Mesothelial cell of epicardium (in vitro differentiated cells): ENCODE measurements at places on chromosomes 1 and 21. TPM values are rescaled to one million over a fixed set of nuclear protein-coding genes. Genes with fewer than 3 reads are reported as not detected.

- no peak for DNase-seq
Observed at GRCh38 chr1:39160703-39161102, 43.8 kb upstream of the MACF1 start.

DNA sequence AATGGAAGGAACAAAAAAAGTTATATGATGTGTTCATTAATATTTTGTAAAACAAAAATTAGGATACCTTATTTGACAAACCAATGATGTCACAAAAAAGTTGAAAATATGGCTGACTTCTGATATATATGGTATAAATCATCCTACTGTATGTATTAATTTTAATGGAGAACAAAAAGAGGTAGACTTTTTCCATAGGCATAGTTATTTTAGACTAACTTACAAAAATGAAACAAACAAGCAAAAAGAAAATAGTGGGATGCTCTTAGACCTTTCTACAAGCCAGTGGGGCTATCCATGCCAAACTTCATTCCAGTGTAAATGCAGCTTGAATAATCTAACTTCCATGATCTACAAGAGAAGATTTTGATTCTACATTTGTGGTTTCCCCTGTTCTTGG, 522 bp upstream of the SPTA1 start:
- DNase-seq = no peak

Gene LEFTY1
- total RNA-seq = 1.6 to 1.7 TPM (median 1.6 TPM) in 3 replicates

GRCh38 chr1:50976890-50977574, 7.0 kb downstream of the CDKN2C start:
- no peak for DNase-seq

DNA sequence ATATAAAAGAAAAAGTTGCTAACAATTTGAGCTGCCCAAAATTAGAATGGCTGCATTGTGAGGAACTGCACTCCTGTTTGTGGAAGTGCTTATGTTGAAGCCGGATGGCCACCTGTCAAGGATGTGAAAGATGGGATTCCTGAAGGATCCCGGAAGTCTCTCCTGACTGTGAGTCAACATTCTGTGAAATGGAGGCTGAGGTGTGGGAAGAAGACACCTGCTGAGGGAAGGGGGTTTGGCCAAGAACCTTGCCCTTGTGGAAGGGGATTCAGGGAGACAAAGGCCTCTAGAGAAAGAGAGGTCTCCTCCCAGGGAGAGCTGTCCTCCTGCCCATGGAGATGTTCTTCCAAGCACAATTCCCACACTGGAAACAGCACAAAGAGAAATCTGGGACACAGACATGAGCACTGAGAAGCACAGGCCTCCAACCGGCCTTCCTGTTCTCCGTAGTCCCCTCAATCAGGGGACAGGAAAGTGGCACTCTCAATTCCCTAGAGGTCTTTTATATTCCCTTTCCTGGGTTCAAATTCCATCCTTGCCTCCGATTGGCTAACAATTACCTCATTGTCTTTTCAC, 70.5 kb downstream of the CD2 start:
- DNase-seq = no peak

Gene PGLYRP4
- total RNA-seq = 0.11 TPM in 1 of 3 replicates, not detected in the others

- no peak for DNase-seq
Observed at GRCh38 chr1:198056255-198056654, 100.5 kb upstream of the NEK7 start.

GRCh38 chr21:25557180-25557579, 50.1 kb downstream of the MRPL39 start:
- DNase-seq = no peak

GRCh38 chr1:39761557-39762260, 9.4 kb downstream of the OXCT2 start:
- DNase-seq = no peak

Gene TACSTD2
- total RNA-seq = 22.7 to 25.3 TPM (median 25.0 TPM) in 3 replicates

DNA sequence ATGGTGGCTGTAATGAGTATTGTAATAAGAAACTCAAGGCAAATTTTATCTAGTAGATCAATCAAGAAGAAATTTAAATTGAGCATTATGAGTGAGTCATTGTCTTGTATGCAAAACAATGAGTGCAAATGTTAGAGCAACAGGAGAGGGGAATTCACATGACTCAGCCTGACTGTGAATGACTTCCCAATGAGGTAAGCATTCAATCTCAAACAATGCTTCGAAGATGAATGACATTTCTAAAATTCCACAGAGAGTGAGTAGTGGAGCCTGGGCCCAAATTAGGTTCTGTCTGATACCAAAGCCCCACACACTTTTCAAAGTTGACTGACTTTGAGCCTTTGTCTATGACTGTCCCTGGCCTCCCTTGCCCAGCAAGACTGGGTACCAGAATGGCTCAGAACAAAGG, 738.0 kb downstream of the PTPRU start:
- no peak for DNase-seq

GRCh38 chr21:33384841-33385331, 18.3 kb upstream of the IFNGR2 start:
- DNase-seq = no peak

DNA sequence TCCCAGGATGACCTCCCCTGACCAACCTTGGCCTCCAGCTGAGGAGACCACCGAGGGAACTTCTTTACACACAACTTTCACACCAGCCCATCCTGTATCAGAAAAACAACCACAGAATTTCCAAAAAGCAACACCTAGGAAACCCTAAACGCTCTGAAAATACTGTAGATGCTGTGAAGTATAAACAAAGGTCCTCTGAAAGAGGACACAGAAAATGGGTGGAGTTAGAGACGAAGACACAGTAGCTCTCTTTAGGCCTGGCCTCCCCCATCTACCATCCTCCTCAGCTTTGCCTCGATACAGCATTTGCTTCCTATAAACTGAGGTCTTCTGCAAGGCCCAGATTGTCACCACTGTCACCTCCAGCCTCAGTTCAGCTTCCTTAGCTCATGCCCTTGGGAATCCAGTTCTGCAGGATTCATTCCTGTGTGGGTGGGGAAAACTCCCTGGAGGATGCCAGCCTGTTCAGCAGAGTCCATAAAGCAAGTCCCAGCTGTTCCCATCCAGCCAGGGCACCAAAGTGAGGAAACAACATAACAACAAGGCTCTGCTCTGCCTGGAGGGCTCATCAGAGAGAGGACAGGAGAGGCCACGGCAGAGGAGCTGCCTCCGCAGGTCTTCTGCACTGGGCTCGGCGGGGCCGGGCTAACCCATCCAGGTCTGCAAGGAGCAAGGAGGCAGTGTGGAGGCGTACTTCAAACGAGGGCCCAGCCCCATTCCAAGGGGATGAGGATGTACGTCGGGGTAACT, 15.0 kb downstream of the PIK3C2B start:
- DNase-seq = no peak

DNA sequence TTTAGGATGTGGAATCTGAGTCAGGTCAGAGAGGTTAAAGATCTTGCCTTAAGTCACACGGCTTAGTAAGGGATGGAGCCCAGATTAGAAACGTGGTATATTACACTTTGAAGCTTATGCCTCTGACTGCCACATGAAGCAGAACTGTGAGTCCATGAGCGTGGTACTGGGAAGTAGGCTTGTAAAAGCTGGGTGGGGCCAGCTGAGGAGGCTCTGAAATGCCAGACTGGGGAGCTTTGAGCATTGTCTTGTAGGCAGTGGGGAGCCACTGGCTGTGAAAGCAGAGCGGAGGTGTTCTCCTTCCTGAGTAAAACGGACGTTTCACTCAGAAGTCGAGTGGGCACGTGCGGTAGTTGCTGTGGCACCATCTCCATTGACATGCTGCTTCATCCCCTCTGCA, 72.6 kb upstream of the USP24 start:
- no peak for DNase-seq

Gene PFKL
- total RNA-seq = 147 to 160 TPM (median 155 TPM) in 3 replicates

- no peak for DNase-seq
Observed at GRCh38 chr1:26768755-26769154, 19.0 kb upstream of the PIGV start.

DNA sequence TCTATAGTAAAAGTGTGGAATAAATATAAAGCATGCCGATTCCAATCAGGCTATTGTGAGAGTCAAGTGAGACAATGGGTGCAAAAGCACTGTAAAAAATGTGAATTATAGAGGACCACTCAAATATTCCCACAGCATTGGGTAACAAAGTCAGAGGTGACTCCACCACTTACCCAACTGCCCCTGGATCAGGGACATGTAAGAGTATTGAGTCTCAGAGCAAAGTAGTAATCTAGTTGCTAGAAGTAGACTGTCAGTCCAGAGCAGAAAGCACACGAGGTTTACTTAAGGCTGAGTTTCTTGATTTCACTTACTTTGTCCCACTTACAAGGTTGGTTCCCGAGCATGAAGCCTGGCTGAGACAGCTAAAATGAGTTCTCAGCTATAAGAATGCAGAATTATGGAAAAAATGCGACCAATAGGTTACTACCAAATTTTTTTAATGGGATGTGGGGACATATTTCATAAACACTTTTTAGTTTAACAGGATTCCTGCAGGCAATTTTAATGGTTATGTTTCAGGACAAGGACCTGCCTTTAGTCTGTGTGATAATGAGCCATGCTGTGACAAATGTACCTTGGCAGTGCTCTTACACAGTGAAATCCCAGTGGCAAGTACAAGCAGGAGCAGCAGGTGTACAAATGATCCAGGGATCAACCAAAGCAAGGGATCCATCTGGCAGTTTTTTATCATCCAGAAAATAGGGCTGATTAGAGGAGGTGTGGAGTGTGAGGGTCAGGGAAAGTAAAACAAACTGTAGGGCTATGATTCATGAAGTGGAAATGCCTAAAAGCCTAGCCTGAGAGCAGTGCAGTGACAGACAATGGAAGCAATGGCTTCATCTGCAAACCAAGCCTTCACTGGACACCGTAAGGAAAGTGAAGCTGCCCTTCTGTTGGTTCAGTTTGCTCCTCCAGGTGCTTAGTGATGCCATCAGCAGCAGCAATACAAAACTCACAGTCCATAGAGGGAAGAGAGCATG, 156.2 kb upstream of the SPAG17 start:
- no peak for DNase-seq

DNA sequence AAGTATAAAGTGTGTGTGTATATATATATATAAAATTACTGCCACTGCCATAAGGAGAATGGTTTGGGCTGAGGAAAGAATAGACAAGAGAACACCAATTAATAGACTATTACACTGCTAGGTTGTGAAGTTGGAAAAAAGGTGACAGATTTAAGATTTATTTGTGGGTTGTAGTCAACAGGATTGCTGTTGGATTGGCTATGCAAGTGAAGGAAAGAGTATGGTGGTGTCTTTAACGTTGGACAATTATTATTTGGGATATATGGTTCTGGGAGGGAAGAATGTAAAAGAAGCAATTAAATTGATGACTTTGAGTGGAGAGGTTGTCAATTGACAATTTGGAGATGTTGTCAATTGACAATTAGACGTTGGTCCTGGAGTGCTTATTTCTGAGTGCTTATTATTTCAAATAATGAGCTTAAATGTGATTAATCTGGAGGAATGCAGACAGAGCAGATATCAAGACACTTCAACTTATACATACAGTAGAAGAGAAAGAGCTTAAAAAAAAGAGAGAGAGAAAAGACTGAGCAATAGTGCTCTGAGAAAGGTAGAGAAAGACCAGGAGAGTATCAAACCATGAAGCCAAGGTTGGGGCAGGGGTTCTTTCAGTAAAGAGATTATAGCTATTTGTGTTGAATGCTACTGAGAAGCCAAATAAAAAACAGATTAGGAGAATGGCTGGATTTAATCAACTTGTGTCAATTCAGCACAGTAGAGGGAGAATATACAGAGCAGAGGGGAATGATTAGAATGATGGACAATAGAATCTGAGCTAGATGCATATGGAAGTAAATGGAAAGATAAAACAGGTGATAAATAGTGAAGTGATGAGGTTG, 9.7 kb downstream of the PTGS2 start:
- DNase-seq = no peak

Gene PADI1
- total RNA-seq = 0.09 TPM in 1 of 3 replicates, not detected in the others

Gene DCST1
- 0.58 TPM in 1 of 3 replicates, not detected in the others for total RNA-seq

Gene ATAD3C
- total RNA-seq = 2.2 to 3.9 TPM (median 2.9 TPM) in 3 replicates

DNA sequence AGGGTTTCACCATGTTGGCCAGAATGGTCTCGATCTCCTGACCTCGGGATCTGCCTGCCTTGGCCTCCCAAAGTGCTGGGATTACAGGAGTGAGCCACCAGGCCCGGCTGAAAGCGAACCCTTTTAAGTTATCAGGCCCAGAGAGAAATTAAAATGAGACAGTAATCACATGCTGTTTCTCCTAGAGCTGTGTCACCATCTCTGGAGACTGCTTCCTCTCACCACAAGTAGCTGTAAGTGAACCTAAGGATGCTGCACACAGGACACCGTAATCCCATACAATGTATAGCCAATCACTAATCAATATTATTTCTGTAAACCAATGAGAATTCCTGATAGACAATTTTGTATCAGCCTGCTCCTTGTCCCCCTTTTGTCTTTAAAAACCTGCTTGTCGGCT, 5.7 kb upstream of the CSTB start:
- no peak for DNase-seq

DNA sequence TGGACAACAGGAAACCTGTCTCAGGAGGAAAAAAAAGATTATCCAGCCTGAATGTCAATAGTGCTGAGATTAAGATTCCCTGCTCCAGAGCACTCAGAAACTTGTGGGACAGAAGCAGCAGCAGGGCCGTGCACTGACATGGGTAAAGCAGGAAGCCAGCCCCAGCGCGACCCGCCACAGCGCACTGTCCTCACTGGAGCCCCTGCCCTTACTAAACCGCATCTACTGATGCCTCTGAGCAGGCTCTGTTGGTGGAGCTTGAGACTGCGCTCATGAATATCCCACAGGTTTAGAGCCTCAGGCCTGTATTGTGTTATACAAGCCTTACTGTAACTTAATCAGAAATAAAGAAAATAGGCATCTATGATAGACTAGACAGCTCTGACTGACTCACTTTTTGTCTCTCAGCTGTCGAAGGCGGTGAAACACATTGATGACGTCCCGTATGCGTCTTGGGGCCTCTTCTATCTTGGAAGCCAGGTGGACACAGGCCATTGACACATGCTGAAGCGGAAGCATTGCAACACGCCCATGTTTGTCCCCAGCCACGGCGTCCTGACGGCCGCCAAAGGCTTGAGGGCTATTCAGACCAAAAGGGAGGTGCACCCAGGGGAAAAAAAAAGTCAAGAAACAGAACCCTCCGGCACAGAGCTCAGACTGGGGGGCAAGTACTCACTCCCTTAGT, 1.2 kb downstream of the CCNL2 start:
- DNase-seq = no peak

GRCh38 chr1:87958716-87959115, 630.0 kb downstream of the LMO4 start:
- DNase-seq = no peak

GRCh38 chr1:20301463-20302107, 10.9 kb downstream of the VWA5B1 start:
- no peak for DNase-seq

DNA sequence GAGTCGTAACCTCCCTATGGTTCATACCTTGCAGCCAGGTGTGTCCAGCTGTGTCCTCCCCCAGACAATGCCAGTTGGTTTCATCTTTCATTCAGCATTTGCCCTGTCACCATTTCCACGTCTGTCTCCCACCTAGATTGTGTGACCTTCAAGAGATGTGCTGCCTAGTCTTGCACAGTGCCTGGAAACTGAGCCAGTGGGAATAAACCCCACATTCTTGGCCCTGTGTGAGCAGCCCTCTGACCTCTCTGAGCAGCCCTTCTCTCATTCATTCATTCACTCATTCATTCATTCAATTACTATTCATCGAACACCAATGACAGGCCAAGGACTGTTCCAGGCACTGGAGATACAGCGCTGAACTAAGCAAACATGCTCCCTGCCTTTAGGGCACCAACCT, 115.7 kb downstream of the GRIK3 start:
- no peak for DNase-seq

- DNase-seq = no peak
Observed at GRCh38 chr1:24094554-24094953, 17.4 kb downstream of the MYOM3 start.

- DNase-seq = no peak
Observed at GRCh38 chr1:169488157-169488556, 2.4 kb upstream of the SLC19A2 start.

- no peak for DNase-seq
Observed at GRCh38 chr1:175597969-175598765, 145.2 kb downstream of the TNR start.

GRCh38 chr21:42973309-42973990, 912 bp upstream of the PKNOX1 start:
- DNase-seq = no peak
